ENCODE measurements at places on chromosomes 3 and 15.

DNA sequence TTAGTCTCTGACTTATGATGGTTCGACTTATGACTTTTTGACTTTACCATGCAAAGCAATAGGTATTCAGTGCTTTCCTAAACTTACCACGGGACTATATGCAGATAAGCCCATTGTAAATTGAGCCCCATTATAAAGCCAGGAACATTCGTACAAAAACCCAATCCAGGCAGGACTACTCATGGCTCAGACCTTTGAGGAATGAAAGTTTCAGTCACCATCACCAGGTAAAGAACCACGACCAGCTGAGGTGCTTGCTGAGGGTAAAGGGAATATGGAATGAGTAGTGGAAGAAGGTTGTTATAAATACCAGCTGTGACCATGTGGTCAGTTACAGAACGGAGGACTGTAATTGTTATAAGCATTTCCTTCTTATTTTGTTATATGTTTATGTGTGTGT, 54.9 kb upstream of the BNC1 start:
- DNase-seq, result no peak

DNA sequence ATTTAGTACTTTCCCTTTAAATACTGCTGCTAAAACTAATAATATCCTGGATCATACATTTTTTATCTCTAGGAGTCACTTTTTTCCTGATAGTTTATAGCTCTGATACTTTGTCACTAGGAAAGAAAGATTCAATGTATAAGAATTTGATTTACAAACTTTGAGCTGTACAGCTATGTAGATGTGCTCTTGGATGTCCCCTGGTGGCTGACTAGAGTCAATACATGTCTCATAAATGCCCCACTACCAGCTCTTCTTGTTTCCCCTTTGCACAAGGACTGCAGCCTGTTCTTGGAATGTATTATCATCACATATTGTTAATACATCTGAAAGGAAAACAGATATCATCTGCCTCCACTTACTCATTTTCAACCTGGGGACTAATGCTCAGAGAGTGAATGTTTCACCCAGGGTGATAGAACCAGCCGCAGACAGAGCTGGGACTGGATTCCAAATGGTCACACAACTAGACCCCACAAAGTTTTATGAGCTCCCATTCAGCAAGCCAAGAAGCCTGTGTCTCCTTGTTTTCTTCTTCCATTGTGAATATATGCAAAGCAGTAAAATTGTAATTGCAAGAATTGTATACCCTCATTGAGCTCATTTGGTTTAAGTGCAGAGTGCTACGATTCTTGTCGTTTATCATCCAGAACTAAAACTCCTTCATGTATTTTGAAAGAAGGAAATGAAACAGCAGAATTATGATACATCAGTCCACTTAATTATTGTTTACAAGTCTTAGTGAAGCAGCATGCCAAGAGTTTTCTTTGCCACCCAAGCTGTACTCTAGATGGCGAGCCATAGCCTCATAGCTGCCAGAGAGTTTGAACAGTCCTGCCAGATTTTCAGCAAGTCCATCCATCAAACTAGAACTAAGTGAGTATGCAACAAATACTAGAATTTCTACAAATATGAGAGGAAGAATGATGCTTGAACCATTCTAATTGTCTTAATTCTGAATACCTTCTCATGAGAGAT, 261.6 kb upstream of the LMCD1 start:
- peak; percentile 17 for DNase-seq

DNA sequence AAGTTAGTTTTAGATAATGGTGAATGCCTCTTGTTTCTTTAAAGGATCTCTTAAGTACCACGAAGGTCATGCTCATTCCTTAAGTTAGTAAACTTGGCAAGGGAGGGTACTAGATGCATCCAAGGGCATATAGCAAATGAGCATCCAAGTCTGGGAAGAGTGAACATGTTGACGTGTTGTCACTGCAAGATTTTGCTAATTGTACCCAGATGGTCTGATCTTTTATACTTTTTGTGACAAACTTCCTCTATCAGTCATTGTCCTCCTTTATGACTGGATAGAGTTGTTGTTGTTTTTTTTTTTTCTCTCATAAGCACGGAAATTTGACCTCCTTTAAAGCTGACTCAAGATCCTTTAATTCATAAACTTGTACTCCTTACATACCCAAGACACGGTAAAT, 121.3 kb downstream of the CHST2 start:
- DNase-seq, result no peak

GRCh38 chr3:127204841-127205582, 12.1 kb downstream of the PRR23E start:
- no peak for DNase-seq

- no peak for DNase-seq
These were observed 161.3 kb downstream of the KLF13 start for GRCh38 chr15:31487811-31488436.

Data from keratinocyte (primary cell).